Activated T-helper 1 cell treated with anti-CD3 and anti-CD28 coated beads, Interleukin-2, amount 50 U/mL, for 16 hours (primary cell): ENCODE measurements at places on chromosomes 13 and 19.

DNA sequence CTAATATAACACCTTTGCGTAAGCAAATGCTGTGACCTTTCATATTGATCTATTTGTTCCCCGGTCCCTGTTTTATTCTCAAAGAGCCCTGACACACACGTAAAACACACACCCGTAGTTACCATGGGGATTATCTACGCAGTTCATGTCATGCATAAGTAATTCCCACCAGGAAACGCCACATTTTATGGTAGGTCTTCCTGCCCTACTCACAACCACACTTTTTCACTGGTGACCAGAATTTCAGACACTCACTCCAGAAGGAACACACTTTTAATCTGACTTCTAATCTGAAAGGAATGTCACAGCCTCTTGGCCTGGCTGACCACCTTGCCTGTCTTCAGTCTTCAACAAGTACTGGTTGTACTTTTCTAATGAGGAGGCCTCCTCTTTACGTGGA is 46.8 kb downstream of the SLC7A1 start:
- no peak for DNase-seq

DNA sequence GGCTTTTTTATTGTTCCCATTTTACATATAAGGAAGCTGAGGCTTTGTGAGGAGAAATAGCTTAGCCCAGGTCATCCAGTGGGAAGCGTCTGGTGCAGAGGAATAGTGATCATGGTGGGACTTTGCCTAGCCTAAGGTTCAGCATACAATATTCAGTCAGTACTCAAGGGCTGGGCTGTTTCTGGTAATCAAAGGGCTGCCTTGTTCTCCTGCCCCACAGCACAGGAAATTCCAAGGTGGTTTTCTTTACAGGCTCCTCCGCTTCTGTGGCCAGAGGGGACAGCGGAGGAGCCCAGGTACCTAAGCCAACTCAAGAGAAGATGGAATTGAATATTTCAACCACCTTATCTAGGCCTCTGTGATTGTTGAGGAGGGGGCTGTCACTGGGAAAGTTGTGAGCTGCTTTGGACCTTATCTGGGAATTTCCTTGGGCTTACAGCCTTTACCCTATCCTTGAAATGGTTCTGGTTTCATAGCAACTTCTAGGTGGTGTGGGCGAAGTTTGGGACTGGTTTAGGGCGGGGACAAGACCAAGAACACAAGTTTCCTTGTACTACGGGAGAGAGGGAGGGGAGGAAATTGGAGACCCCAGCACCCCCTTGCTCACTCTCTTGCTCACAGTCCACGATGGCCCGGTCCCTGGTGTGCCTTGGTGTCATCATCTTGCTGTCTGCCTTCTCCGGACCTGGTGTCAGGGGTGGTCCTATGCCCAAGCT is at the start of gene MIA:
MIA (plus strand) TSS at position 606 of the 716 bp plus-strand sequence; CDS start at position 628, 22 bp downstream.
- DNase-seq: no peak

- no peak for DNase-seq
Measured at GRCh38 chr19:48196933-48197665, 26.6 kb downstream of the ZSWIM9 start.

DNA sequence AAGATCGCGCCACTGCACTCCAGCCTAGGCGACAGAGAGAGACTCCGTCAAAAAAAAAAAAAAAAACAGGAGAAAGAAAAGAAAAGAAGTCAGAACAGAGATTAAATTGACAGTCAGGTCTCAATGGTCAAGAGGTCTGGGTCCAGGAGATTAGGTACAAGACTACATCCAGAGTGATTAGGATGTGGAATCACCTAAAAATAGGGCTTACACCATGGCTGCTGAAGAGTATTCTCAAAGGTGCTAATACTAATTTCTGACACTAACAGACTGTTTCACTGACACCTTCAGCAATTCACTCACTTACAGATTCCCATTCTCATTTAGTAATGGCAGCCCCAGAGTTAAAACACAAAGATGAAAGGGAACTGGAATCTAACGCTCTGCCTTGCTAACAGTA is 91.7 kb downstream of the TBC1D4 start:
- no peak for DNase-seq

DNA sequence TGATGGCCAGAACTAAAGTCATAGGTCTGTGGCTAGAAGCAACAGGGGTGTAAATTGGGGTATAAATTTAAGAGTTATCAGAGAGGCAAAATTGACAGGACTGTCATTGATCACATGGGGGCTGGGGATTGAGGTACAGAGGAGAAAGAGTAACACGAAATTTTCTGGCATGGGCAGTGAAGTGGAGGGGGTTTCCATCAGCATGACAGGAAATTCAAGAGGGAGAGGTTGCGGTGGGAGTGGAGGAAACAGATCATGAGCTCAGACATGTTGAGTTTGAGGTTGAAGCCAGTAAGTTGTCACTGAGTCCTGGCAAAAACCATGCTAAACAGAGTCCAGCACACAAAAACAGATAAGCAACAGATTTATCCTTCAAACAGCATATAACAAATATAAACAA is 192.1 kb upstream of the TSC22D1 start:
- DNase-seq: no peak

GRCh38 chr19:31226151-31226935 is 122.9 kb downstream of the TSHZ3 start:
- no peak for DNase-seq

DNA sequence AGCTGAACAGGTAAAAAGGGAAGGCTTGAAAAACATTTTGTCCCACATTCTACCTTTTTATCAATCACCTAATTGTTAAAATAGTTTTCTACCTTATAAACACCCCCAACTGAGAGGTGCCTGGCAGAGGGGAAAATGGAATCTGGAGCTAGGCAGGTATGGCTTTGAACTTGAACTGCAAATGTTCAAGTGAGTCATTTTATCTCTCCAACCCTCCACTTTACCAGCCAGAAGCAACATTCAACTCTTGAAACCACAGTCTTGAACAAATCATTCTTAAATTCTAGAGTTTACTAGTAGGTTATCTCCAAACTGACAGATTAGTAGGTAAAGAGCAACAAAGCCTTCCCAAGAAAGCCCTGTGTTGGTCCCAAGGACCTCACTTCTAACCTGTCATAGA is 116.9 kb downstream of the ABCC4 start:
- no peak for DNase-seq

DNA sequence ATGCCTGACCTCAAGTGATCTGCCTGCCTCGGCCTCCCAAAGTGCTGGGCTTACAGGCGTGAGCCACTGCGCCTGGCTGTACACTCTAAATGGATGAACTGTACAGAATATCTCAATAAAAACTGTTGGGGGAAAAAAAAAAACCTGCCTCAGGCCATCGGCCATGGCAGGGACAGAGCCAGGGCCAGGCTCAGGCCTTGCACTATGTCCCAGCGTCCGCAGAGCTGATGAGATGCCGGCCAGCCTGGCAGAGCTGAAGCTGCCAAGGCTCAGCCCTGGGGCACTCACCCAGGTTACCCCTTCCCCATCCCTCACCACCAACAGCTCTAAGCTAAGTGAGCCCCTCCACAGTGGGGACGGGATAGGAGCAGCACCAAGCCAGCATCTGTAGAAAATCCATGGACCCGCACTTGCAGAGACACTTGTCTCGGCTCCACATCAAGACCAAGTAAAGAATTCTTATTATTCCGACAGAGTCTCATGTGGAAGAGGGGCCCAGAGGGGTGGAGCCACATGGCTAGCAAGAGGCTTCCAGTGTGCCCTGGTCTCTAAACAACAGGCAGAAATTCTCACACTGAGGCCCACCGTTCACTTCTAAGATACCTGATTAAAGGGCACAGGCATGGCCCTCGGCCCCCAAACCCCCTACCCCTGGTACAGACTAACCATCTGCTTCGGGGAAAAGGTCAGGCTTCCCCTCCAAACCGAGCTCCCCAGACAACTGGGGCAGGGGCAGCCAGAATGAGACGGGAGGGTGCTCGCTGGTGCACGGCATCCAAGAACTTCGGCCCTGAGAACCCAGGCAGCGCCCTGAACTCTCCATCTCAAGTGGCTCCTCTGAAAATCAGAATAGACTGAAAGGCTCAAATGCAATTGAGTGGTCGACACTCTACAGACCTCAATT is 5.8 kb downstream of the PPP6R1 start:
- DNase-seq: no peak

DNA sequence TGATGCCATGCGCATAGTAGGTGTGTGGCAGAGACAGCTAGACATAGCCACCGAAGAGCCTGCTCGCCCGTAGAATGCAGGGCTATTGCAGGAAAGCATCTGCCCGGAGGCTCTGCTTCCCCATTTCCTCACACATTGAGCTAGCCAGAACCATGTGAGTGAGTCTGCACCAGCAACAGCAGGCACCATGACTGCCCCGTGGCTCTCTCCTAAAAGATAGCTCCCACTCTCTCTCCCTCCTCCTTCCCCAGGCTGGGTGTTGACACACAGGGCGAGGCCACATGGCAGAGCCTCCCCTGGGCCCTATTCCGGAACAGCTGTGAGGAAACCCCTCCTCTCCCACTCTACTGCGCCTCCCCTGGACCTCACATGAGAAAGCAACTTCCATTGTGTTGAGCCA is 52.3 kb upstream of the ATP12A start:
- DNase-seq: no peak

DNA sequence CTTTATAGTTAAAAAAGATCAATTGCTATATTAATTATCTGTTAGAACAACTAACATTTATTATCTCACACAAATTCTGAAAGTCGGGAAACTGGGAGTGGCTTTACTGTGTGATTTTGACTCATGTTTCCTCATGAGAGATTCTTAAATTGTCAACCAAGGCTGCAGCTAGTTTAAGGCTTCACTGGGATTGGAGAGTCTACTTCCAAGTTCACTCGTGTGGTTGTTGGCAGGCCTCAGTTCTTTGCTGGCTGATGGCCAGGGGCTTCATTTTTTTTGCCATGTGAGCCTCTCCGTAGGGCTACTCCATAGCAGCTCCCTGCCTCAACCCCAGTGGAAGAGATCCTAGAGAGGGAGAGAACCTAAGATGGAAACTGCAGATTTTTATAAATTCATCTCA is 24.5 kb upstream of the LPAR6 start:
- DNase-seq: no peak

GRCh38 chr13:110683921-110684320 is 22.0 kb downstream of the CARS2 start:
- DNase-seq: no peak

DNA sequence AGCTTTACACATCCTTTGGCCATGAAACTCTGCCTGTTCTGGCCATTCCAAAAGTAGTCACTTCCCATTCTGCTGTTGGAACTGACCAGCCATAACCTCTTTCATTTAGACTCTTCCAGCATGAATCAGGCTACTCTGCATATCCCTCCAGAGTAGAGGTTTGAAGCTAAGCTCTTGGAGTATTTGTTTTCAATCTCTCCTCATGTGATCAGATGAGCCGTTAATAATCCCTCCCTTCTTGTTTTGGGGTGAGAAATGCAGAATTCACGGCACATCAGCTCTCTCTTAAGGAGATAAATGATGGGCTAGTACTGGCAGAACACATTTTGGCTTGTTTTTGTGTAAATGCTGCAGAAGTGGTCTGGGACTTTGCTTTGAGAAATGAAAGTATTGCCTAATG is 519.9 kb downstream of the PCDH17 start:
- no peak for DNase-seq
